ENCODE measurements at places on chromosomes 1 and 21.

DNA sequence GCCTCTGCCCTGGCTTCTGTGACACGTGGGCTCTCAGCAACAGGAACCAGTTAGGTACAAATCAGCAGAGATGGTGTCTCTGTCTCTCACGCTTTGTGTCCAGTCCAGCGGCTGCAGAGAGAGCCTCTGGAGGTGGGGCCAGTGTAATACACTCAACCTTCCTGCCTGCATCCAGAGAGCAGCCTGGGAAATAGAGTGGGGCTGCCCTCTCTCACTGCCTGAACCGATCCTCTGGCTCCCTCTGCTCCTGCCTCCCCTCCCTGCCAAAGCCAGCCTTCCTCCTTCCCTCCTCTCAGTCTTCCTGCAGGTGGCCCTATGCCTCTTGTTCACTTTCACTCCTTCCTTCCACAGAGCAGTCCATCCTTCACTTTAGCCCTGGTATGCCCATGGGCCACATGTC, at the start of gene ZNF648:
ZNF648 (minus strand) TSS at position 119 of the 400 bp plus-strand sequence. CDS start 3,702 bp downstream, outside the sequence.
- no peak for DNase-seq

- DNase-seq: no peak
These were observed 16.6 kb upstream of the DR1 start for GRCh38 chr1:93328809-93329760.

DNA sequence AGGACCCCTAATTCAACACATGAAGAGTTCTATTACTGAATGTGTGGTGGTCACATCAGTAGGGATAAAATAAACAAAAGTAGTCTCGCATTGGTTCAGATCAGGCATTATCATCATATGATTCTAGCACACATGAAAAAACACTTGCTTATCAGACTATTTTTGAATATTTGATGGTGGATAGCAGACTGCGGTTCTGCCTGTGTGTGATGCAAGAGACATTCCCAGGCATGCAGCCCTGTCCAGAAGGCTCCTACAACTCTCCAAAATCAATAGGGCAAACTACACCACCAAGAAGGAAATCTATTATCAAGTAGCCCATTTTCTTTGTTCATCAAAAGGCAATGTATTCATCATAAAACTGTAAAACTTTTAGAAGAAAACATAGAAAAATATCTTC, 304.7 kb downstream of the DUSP10 start:
- no peak for DNase-seq

- no peak for DNase-seq
These were observed 304.5 kb downstream of the TTLL7 start for GRCh38 chr1:83694449-83694848.

DNA sequence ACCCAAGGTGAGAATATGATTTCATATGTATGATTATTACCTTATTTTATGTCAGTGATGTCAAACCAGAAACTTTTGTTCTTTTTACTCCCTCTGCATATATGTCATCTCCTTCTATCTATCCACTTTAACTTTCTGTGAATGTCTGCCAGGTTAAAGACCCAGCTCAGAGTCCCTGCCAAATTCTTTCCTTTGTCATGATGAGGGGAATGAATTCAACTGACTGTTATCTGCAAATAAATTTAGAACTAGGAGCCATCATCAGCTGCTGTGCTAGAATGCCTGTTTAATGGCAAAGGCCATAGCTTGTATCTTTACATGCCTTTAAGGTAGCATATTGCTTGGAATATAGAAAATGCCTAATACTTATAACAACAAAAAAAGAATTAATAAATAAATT, 815.6 kb upstream of the NEGR1 start:
- no peak for DNase-seq

DNA sequence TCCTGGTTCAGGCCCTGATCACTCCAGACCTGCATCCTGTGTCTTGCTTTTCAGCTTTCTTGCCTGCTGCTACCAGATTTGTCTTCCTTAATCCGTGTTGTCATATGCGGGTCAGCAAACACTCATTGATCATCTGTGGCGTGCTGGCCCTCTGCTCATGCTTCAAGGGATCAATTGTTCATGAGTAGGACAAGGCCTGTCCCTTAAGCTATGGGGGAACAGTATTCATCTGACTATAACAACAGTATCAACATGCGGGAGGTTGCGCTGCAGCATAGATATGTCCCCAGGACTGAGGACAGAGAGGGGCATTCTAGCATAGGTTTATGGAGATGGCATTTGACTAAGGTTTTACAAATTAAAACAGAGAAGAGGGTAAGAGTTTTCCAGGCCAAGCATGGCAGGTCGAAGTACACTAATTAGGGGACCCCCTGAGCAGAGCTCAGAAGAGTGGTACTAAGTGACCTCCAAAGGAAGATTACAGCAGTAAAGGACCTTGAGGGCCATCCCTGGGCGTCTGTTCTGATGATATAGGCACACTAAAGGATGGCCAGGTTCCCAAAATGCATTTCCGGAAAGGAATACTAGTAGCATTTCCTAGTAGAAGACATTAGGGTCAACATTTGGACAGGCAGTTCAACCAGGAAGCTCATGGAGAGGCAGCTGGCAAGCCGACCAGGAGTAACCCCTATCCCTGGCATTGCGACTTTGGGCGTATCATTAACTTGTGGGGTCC, 811 bp upstream of the ZNF672 start:
- DNase-seq: no peak

GRCh38 chr1:177857285-177857684, 112.6 kb downstream of the SEC16B start:
- DNase-seq: no peak

DNA sequence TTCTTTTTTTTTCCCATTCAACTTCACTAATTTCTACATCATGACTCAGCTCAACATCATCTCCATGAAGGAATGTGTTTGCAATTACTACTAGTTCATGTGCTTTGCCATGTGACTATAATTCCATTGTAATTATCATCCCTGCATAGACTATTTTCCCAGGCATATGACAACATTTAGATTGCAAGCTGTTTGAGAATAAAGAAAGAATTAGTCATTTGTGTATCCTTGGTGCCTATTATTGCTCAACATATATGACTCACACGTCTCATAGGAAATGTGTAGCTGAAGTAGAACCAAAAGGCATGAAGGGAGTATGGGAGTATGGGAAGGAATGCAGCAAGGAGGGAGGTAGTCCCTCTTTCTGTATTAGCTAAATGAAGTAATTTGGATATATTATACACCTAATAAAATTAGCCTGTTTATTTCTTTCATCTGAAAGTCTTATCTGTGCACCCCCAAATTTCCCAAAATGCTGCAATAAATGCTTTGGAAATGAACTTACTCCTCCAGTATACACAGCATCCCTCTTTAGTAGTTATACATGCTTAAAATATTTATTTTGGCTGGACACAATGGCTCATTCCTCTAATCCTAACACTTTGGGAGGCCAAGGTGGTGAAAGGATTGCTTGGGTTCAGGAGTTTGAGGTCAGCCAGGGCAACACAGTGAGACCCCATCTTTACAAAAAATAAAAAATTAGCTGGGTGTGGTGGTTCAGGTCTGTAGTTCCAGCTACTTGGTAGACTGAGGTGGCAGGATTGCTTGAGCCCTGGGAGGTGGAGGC, 316.9 kb upstream of the ADGRL4 start:
- DNase-seq: no peak

DNA sequence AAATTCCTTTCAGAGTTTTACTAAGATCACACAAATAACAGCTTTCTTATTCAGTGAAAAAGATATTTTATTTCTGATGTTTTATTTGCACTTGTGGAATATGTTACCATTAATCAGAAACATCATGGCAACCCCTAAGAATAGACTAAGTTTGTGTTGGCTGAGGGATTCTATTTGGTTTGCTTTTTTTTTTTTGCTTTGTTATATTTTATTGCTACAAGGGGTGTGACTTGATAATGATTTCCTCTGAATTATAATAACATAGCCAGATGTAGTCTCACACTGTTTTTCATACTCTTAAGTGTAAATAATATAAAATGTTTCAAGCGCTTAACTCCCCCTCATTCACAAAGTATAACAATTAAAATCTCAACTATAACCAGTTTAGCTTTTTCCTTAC, 20.0 kb downstream of the GLRX2 start:
- no peak for DNase-seq

DNA sequence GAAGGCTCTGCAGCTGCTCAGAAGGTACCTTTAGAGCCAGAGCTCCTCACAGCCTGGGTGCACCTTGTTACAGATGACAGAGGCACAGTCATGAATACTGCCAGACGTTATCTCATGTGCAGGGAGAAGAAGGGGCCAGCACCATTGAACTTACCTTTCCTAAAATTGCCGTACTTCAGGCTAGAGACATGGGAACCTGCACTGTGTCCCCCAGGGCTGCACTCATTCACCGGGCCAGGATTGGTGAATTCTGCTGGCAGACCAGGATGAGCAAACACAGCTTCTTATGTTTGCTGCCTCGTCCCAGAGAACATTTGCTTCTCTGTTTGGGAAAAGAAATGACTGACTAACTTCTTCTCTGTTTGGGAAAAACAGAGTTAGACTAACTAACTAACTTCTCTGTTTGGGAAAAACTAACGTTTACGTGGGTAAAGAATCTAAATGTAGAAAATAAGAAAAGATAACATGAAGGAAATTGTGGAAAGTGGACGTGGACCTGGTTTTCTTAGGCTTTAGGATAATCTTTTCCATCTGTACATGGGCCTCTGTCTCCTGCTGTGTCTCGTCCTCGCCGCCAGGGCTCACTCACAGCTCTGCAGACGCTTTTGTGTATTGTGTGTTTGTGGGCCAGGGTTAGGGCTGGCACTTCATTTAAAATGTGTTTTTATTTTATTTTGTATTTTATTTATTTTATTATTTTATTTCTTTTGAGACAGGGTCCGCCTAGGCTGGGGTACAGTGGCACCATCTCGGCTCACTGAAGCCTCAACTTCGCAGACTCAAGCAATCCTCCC, 9.9 kb downstream of the OBSCN start:
- no peak for DNase-seq
